Prostate gland (tissue), 2 donors: ENCODE measurements at places on chromosomes 3 and 15. TPM values are rescaled to one million over a fixed set of nuclear protein-coding genes. Genes with fewer than 3 reads are reported as not detected.

The MAP6D1 gene
- 17.3 TPM for total RNA-seq

The PXK gene
- 21.8 TPM for total RNA-seq

The TRAT1 gene
- not detected for total RNA-seq

The APEH gene
- total RNA-seq, result 116 TPM

The PIAS1 gene
- total RNA-seq, result 40.9 TPM

The NOX5 gene
- total RNA-seq, result 5.8 TPM

The PPP1R2 gene
- 119 TPM for total RNA-seq

The SLC38A3 gene
- total RNA-seq, result 4.0 TPM

GRCh38 chr15:40347559-40348473, 3.0 kb upstream of the PHGR1 start:
- DNase-seq, result no peak

DNA sequence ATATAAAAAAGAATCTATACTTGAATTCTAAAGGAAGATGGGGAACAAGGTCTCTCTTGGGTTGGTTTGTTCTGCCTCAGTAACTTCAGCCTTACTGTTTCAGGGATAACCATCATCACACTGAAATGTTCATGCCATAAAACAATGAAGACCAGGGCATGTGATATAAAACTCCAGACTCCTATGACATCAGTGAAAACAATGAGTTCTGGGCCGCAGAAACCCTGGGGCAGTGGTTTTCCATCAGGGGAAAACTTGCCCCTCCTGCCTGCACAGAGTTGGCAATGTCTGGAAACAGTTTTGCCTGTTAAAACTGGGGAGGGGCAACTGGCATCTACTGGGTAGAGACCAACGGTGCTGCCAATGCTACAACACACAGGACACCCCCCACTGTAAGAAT, 46.8 kb downstream of the CA12 start:
- no peak for DNase-seq

DNA sequence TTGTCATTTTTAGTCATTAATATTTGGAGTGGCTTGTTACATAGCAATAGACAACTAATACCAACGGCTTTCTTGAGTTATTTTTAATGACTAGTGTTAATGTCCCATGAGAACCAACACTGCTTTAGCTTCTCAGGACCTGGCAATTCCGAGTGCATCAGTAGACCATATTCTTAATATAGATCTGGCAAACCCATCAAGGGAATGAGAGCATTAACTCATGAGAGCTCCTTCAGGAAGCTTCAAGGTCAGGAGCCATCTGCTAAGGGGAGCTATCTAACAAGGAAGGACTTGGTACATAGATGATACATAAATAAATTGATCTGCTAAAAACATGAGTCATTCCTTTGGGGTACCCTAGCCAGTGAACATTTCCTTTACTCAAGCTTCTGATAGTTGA, 122.6 kb upstream of the EPHA3 start:
- DNase-seq, result no peak

DNA sequence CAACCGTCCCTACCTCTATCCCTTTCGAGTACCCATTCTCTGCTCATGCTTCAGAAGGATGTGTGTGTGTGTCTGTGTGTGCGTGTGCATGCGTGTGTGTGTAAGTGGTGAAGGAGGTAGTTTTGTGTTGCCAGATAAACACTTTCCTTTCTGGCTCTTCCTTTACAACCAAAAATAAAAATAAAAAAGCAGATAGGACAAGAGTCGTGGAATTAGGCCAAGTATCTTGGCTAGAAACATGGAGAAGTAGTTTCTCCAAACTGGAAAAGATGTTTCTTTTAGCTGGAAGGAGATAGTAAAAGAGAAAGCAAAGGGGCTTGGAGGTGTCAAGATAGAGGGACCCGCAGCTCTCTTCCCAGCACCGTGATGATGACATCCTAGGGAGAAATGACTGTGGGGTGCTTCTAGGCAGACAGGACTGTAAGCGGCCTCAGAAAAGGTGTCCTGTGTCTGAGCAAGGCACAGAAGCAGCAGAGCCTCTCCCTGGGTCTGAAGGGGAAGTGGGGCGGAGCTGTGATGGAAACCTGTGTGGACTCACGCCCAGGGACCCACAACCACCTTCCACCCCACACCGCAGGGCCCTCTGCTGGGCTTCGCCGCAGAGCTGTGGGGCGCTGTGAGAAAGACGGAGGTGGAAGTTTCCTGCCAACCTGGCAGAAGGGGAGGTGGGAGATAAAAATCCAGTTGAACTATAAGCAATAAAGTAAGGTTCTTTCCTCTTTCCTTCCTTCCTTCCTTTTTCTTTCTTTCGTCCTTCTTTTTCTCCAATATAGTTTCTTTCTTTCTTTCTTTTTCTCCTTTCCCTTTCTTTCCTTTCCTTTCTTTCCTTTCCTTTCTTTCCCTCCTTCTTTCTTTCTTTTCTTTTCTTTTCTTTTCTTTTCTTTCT, 35.3 kb downstream of the MUC20 start:
- no peak for DNase-seq

DNA sequence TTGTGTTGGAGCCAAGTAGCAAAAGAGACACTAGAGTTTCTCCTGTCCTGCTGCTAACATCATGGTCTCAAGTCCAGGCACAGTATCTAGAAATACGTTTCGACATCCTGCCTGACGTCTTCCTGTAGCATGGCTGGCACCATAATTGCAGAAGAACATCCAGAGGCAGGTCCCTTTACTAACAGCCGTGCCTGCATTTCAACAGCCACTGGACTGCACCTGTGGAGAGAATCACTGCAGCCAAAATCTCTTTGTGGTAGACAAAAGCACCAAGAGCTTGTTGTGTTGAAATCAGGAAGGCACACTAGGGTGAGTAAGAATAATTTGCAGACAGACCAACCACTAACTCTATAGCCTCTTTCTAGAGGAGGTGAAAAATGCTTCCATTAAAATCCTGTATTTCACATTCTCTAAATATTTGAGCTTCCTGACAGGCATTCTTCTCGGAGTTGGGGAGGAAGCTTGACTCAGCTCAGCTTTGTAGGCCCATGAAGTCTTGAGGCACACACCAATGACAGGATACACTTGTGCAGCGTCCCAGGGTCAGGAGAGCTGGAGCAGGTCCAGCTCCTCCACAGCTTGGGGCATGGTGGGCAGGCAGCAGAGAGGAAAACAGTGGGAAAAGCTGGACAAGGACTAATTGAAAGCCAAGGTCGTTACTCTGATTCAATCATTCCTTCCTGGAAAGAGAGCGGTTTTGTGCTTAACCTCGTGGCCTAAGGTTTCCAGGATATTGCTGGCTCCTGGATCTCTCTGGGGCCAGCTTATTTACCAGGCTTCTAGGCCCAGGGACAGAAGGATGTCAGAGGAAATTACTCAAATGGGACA, 244.9 kb downstream of the FAM43A start:
- DNase-seq, result no peak

- DNase-seq, result no peak
Observed at GRCh38 chr3:116064646-116065045, 380.6 kb downstream of the LSAMP start.

GRCh38 chr3:17979252-17979651, 236.8 kb upstream of the TBC1D5 start:
- DNase-seq, result no peak

DNA sequence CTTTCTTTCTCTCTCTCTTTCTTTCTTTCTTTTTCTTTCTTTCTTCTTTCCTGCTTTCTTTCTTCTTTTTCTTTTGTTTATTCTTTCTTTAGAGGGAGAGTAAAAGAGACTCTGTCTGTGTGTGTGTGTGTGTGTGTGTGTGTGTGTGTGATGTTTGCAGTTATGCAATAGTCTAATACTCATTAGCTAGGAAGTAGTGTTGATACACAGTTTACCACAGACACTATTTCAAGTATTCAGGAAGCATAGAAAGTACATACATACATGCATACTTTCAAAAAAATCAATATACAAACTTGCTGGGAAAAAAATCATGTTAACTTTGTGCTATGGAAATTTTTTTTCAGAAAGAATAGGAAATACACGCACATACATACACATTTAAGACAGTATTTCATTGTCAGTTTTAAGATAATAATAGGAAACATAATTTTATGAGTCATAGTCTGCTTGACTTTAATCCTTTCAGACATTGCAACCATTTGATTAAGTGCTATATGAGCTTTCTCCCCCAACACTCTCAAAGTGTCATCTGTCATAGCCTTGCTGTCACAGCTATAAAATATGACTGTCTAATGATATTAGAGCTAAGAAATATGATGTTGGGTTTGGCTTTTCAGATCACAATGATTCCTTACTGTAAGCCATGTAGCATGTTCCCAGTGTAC, 74.9 kb upstream of the EPHA3 start:
- DNase-seq, result no peak

- no peak for DNase-seq
Observed at GRCh38 chr3:141261472-141262307, 30.1 kb downstream of the PXYLP1 start.

DNA sequence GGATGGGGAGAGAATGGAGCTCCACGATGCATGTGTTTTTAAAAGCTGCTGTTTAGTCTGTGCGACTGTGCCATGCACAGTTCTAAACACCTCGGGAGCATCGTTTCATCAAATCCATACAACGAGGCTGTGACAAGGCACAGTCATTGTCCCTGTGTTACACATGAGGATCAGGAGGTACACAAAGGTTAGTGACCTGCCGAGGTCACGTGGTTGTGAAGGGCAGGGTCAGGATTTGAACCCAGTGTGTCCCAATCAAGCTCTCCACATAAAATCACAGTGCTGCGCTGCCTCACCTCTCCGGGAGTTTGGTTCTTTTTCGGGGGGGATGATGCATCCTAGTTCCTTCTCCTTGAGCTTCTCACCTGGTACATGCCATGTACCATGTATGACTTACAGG, 18.7 kb upstream of the KIF23 start:
- no peak for DNase-seq

- DNase-seq, result no peak
Observed at GRCh38 chr15:29820394-29821154, 1.7 kb downstream of the TJP1 start.

- DNase-seq, result no peak
Observed at GRCh38 chr3:34570916-34571705, 772.7 kb downstream of the PDCD6IP start.

DNA sequence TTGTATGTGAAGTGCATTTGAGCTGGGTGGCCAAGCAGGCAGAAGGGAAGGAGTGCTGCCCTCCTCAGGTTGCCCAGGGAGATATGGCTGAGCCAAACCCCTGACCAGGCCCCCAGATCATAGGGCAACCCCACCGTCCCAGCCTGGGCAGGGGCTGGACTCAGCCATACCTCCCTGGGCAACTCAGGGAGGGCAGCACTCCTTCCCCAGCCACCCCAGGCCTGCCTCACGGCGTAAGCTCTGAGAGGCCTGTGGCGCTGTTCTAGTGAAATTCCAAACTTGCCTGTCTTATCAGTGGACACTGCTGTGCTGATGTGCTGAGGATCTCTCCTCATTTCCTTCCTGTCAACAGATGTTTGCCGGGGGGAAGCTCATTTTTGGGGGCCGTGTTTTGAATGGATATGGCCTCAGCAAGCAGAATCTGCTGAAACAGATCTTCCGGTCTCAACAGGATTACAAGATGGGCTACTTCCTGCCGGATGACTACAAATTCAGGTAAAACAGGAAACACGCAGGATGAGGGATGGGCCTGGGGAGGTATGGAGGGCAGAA, 57.6 kb upstream of the FGD5 start:
- no peak for DNase-seq

- DNase-seq, result no peak
Observed at GRCh38 chr15:25763331-25763751, 99.8 kb downstream of the ATP10A start.

- DNase-seq, result peak; percentile 65
Observed at GRCh38 chr3:40719660-40720287, 195.0 kb downstream of the ZNF621 start.

GRCh38 chr15:94250801-94251200, 19.4 kb downstream of the MCTP2 start:
- no peak for DNase-seq

GRCh38 chr3:185270262-185270955, 16.6 kb upstream of the EHHADH start:
- DNase-seq, result no peak

GRCh38 chr15:94125156-94125555, 106.2 kb upstream of the MCTP2 start:
- DNase-seq, result no peak

DNA sequence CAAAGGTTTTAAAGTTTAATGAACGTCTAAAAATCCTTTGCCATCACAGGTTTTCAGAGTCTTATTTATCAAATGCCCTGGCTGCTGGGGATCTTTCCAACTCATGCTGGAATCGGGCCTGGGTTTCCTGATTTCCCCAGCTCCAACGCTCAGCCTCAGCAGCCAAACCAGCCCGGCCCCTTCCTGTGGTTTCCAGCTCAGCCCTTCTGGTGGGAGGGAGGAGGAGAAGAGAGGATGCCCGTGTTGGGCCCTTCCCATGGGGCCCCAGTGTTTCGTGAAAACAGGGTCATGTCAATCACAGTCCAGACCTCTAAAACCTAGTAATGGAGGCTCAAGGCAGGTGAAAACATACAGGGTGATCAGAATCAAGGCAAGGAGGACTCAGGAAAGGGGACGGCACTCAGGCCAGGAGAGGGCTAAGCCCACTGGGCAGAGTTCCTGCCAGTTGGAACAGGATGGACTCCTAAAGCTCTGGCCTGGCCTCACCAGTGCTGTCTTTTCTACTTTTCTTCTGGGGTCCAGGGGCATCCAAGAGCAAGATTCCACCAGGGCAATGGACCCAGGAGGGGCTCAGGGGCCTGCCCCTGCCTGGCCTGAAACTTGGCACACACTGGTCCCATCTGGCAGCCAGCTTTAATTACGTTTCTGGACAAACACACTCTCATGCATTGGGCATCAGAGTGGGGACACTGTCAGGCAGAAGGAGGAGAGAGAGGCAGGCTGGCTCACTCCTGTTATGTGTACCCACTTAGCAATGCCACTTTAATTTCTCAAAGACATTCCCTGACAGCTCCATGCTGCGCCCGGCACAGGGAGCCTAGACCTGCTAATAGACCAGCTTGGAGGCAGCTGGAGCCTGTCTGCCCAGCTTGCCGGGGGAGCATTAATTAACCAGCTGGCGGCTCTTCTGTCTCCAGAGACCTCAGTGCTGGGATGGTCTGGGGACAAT, 194.6 kb downstream of the FAM43A start:
- peak; percentile 60 for DNase-seq

DNA sequence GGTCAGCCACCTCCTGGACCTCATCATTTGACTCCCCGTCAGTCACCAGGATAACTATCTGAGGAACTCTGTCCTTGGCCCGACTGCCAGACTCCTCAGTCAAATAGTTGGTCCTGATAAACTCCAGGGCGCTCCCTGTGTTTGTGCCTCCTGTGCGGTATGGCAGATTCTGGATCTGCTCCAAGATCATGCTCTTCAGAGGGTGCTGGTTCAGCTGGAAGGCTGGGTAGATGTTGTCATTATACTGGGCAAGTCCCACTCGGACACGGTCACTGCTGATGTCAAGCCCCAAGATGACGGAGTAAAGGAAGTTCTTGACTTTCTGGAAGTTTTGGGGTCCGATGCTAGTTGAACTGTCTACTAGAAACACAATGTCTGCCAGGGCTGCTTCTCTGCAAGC, 31.1 kb upstream of the CAPN7 start:
- no peak for DNase-seq

- no peak for DNase-seq
Observed at GRCh38 chr3:187041362-187042307, 97.7 kb downstream of the RPL39L start.

- DNase-seq, result no peak
Observed at GRCh38 chr3:176428552-176428951, 768.7 kb downstream of the TBL1XR1 start.

GRCh38 chr15:71629781-71630474, 180.4 kb upstream of the NR2E3 start:
- no peak for DNase-seq
